Fibroblast of skin of left quadriceps (primary cell): ENCODE measurements at places on chromosomes 12 and 14.

GRCh38 chr14:105700622-105701288 is 174.4 kb downstream of the TMEM121 start:
- DNase-seq = no peak

- DNase-seq = no peak
These were observed 285.8 kb downstream of the ADGRD1 start for GRCh38 chr12:131239384-131240094.

DNA sequence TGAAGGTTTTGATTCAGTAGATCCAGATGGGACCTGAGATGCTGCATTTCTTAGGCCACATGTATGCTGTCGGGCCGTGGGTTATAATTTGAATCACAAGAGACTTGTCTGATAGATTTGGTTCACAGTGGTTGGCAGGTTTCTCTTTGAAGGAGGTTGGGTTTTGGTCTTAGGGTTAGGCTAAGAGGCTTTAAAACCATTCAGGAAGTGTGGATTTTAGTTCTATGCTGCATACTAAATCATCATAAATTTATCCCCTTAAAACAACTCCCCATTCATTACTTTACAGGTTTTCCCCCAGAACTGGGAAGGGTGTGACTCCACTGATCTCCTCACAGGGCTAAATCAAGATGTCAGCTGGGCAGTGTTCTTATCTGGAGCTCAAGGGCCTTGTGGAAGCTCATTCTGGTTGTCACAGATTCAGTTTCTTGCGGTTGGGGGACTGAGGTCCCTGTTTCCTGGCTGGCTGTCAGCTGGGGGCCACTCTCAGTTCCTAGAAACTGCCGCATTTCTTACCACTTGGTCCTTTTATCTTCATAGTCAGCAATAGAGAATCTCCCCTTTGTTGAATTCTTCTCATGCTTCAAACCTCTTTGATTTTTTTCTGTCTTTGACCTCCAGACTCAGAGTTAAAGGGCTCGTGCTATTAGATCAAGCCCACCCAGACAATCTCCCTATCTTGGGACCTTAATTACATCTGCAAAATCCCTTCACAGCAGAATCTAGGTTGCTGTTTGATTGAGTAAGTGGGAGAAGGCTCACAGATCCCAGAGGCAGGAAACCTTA is 20.6 kb upstream of the PCNX1 start:
- DNase-seq = no peak

GRCh38 chr14:60090864-60091519 is 731 bp upstream of the PCNX4 start:
- DNase-seq = peak; percentile 60

DNA sequence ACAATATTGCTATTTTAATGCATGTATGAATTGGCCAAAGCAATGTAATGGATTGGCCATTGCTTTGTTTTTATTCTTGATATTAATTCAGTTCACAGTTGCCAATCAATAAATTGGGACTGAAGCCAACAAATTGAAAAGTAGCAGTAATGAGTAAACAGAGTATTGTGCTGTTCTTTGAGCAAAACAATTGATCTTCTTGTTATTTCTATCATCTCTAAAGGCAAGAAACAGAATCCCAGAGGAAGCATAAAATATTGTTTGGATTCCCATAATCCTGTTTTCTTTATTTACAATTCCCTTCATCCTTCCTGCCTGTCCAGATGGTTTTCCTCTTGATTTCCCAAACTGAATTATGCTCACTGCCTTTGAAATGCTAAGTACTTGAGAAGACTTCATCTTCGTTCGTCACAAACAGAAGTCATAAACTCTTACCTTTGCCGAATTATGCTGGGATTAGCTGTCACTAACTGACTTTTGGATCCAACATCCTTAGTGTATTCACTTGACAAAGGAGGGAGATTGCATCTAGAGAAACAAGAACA is 85.9 kb downstream of the ST8SIA1 start:
- no peak for DNase-seq

GRCh38 chr12:109253913-109254544 is 55.1 kb downstream of the FOXN4 start:
- no peak for DNase-seq

- DNase-seq = no peak
These were observed 53.5 kb downstream of the FBRSL1 start for GRCh38 chr12:132543298-132544079.
